ENCODE measurements at places on chromosomes 3 and 15.
A peak's percentile ranks its signal among the peaks of the same experiment; 100 is the strongest.

GRCh38 chr15:78035321-78035751 lies 42.2 kb downstream of the TBC1D2B start:
- DNase-seq, result no peak

- no peak for DNase-seq
Measured at GRCh38 chr3:184414418-184415202, 34.8 kb downstream of the CHRD start.

- DNase-seq, result no peak
Measured at GRCh38 chr3:178669758-178670157, 133.5 kb downstream of the KCNMB2 start.

- DNase-seq, result no peak
Measured at GRCh38 chr3:185460719-185461350, 38.0 kb downstream of the TMEM41A start.

DNA sequence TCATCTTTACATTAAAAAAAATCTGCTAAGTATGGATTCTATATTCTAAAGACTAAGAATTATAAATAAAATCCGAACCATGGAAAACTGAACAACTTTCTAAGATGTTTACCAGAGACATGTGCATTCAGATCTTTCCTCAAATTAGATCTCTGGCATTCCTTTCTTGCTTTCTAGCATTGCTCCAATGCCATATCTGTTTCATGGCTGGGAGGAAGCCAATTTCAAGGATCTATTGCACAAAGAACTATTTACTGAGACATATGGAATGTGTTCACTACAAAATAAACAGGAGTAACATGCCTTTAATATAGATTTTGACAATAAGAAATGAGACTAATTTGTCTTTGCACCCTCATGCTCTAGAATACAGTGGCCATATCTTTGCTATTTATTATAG lies 45.1 kb upstream of the NANOGP8 start:
- DNase-seq, result no peak

DNA sequence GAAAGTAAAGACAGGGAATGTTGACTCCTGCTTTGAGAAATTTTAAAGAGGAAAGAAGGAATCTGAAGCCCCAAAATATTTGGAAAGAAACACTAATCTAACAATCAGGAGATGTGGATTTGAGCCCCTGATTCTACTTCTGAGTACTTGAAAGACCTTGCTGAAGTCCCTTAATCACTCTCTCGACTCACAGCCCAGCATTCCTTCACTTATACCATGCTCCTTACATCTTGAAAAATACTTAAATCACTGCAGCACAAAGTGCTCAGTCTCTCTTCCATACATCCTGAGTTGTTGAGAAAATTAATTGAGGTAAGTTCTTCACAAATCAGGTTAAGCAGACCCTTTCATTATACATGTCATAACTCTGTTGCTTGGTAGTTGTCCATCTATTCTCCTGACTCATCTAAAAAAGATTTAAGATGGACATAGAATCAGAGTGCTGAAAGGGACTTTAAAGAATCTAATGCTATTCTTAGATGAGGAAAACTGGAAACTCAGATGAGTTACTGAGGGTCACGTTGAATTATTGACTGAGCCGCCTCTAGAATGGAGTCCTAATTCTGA lies 72.8 kb upstream of the THSD4 start:
- no peak for DNase-seq

DNA sequence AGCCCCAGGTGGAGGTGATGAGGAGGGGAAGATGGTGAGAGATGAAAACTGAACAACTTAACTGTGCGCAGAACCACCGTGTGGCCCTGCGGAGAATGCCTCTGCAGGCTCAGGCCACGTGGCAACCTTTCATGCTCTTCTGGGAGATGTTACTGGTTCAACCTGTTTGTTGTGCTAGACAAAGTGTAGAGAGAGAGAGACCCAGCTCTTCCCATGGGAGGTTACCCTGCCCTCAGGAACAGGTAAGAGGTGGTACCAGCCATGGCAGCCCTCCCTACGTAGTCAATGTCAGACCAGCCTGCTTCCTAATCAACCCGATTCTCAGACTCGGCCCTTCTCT lies 37.0 kb upstream of the HACD2 start:
- no peak for DNase-seq

DNA sequence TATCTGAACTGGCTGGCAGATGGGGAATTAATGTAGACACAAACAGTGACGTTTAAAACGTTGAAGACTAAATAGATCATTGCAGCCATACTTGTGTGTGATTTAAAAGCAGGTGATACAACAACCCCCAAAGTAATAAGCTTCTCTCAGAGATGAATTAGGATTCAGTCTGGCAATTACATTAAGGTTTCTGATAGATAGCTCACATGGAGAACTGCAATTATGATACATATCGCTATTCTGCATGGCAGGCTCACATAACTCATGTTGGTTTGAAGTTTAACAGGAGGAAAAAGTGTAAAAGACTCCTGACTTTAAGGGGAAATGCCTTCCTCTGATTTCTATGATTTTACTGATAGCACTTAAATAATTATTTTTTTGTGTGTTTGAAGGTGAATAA lies 196.9 kb downstream of the CLSTN2 start:
- DNase-seq, result no peak

- DNase-seq, result no peak
Measured at GRCh38 chr15:46296797-46297196, 662.0 kb downstream of the SQOR start.

DNA sequence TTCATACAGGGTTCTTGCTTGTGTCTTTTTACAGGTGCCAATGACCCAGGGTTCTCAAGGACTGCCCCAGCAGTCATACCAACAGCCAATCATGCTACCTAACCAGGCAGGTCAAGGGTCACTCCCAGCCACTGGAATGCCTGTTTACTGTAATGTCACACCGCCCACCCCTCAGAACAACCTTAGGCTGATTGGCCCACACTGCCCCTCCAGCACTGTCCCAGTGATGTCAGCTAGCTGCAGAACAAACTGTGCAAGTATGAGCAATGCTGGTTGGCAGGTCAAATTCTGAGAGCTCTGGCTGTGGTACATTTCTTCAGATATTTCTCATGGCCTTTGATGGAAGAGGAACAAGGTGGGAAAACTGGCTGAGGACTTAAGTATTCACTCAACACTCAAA lies 154.3 kb downstream of the ARPP21 start:
- no peak for DNase-seq

DNA sequence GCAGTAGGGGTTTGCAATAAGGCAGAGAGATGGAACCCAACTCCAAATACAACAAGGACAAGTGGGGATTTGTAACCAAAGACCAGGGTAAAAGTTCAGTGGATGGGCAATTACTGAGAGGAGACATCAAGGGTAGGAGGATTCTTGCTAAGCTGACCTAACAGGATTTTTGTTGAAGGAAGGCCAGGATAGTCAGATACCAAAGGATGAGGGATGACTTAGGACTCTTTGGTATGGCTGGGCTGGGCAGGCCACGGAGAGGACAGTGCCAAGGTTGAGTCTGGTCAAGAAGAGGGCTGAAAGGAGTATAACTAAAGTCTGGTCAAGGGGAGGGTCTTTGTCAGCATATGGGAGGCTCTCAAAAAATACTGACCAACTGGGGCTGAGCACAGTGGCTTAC lies 85.3 kb upstream of the UBE2E2 start:
- no peak for DNase-seq

DNA sequence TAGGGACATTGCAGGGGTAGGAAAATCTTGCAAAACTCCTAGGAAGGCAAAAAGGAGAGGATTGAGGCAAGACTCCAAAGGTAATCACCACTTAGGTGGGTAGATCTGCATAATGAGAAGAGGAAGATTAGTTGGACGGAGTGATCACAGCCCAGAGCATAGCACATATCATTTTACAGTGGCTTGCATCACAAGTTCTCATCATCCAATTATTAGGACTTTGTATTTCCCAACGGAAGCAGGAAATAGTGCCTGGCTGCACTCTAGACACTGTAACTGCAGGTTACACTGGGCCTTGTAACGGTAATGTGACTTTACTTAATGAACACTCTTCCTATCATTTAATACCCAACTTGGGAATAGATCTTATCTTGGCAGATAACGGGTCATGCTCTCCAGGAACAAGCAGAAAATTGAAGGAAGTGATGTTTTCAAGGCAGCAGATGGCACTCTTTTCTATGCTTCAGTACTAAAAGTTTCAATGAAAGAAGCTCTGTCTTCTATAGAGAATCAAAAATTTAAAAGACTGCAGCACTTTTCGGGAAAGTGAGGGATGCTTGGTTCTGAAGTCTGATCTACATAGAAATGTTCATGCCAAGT lies 101.9 kb upstream of the KCNMB2 start:
- peak; percentile 37 for DNase-seq

DNA sequence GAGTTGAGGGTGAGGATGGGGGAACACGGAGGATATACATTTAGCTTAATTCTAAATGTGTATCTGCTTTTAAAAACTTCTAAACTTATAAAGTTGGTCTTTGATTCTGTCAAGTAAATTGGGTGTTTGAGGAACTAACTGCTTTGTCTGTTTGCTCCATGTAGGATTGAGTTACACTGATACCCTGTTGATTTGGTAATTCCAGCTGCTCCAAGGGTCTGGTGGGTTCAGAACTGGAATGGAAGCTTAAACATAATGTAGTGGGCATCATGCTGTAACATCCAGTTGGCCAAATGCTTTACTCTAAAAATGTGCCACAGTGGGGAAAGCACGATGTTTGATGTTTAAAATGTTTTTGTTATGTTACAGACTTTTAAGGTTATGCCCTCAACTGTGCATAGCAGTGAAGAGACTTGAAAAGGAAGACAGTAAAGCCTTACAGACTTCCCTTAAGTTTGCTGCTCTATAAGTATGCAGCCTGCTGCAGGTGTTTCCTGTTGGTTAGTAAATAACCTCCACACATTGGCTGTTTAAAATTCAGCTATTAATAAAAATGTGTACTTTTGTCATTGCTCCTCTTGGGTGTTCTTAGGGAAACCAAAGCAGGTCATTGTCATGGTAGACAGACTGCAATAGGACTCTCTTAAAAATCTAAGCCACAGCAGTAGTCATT lies 5.9 kb upstream of the EDEM1 start:
- DNase-seq, result no peak

DNA sequence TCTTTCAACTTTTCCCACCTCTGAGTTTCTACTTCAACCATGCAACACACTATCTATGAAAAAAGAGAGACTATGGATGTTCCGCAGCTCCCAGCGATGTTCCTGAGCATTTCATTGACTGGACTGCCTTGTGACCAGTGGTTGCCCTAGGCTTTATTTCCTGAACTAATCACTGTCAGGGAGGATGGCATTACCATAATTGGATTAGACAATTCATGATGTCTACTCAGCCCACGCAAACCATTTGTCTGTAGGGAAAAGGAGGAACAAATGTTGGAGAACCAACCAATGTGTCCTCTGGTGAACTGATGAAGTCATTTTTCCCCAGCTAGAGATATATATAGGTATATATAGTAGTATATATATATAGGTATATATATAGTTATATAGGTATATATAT lies 229.3 kb upstream of the MCTP2 start:
- no peak for DNase-seq

DNA sequence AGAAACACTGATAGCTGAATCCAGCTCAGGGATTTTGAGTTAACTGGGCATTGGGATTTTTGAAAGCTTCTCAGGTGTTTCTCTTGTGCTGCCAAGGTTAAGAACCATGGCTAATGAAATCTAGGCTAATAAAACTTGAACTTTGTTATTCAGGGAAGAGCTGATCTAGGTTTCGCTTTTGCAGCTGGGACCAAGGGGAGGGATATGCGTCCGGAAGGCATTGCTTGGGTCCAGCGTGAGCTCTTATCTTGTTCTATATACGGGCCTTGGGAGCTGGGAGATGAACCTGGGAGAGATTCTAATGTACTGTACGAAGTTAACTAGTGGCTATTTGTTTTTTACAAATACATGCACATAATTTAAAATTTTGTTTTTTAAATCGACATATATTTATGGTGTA lies 29.8 kb downstream of the ITPR1 start:
- DNase-seq, result no peak

DNA sequence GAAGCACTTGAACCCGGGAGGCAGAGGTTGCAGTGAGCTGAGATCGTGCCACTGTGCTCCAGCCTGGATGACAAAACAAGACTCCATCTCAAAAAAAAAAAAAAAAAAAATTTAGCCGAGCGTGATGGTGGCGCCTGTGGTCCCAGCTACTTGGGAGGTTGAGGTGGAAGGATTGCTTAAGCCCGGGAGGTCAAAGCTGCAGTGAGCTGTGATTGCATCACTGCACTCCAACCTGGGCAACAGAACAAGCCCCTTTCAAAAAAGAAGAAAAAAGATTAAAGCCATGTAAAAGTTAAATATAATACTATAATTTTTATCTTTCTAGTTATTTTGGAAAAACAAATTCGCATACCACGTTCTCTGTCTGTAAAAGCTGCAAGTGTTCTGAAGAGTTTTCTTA lies 61.9 kb upstream of the SKIL start:
- DNase-seq, result no peak

- DNase-seq, result no peak
Measured at GRCh38 chr15:60541481-60542299, 62.7 kb upstream of the ICE2 start.

- DNase-seq, result no peak
Measured at GRCh38 chr3:68089572-68090011, 435.2 kb upstream of the SUCLG2 start.

DNA sequence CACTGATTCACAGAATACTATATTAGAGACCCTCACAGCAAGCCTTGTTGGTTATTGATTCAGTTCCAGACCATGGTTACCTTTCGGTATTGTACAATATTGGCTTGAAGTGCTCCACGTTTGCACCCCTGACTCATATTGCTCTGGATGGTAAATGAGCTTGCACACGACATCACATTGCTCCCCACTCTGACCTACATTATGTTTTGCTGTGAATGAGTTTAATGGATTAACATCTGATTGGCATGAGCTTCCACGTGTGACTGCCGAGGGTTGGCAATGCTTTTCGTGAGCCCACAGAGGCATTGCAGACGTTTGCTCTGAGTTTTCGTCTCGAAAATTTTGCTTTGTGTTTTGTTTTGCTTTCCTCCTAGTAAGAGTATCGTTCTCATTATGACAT lies 225.8 kb upstream of the ICE2 start:
- no peak for DNase-seq

- no peak for DNase-seq
Measured at GRCh38 chr3:148588291-148588690, 109.4 kb upstream of the AGTR1 start.

DNA sequence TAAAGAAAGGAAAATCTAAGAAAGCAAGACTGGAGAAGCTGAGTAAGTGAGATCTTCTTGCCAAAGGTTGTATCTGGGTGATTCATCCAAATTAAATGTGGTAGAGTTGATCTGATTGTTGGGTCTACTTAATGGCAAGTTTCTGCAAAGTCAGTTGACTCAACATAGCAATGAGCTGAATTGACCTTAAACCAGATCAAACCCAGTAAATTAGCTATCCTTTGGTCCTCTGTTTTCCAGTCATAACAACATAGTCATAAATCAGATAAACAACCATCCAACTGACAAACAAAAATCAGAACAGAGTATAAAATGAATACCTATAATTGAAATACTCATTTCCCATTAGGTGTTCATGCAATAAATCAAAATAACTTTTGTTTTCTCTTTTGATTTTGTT lies 142.6 kb upstream of the CFAP20DC start:
- DNase-seq, result no peak

DNA sequence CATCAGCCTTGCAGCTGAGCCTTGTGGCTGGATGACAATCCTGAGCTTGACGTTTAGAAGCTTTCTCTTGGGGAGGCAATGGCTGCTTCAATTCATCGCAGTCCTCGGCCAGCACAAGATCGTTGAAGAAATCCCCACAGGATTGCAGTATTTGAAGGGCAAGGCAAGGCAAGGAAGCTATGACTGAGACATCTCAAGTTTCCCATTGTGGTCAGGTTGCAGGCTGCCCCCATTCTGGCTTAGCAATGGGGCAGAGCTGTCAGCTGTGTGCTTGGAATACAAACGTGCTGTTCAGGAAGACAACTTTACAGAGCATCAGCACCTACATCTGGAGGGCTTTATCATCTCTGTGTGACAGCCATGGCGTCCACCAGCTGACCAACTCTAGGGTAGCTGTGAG lies 275.9 kb upstream of the TBL1XR1 start:
- DNase-seq, result no peak
